ENCODE measurements at places on chromosomes 5 and 9.

- no peak for DNase-seq
Observed at GRCh38 chr5:122354293-122354692, 42.3 kb downstream of the SNCAIP start.

- DNase-seq, result no peak
Observed at GRCh38 chr5:65262096-65262495, 219.6 kb downstream of the ADAMTS6 start.

- no peak for DNase-seq
Observed at GRCh38 chr5:114435220-114435481, 73.3 kb downstream of the KCNN2 start.

- DNase-seq, result no peak
Observed at GRCh38 chr5:86909418-86910295, 291.9 kb downstream of the COX7C start.

- no peak for DNase-seq
Observed at GRCh38 chr5:124745007-124745927, 1.2 kb downstream of the ZNF608 start.

GRCh38 chr9:3656224-3656623, 130.4 kb upstream of the RFX3 start:
- no peak for DNase-seq

GRCh38 chr5:55540525-55540924, 5.8 kb upstream of the PLPP1 start:
- DNase-seq, result no peak

DNA sequence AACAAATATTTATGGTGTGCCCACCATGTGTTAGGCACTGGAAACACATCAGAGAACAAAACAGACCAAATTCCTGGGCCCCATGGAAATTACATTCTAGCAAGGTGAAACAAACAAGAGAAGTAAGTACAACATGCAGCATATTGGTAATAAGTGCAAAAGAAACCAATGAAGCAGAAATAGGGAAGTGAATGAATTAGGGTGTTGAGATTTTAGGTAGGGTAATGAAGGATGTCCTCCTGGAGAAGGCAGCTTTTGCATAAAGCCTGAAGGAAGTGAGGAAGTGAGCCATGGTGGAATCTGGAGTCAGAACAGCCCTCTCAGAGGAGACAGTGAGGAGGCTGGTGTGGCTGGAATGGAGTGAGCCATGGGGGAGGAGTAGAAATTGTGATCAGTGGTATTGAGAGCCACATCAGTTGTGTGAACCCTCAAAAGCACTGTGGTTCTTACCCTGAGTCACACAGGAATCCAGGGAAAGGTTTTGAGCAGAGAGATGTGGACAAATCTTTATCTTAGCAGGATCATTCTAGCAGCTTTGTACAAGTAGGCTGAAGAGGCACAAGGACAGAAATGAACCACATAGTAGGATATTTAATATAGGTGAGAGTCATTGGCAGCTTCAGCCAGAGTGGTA, 52.7 kb upstream of the ARL15 start:
- DNase-seq, result no peak

GRCh38 chr5:37603072-37603471, 224.0 kb downstream of the WDR70 start:
- no peak for DNase-seq

GRCh38 chr9:88182501-88182900, 44.2 kb upstream of the SPATA31C2 start:
- no peak for DNase-seq
